ENCODE measurements at places on chromosomes 1 and 21.

DNA sequence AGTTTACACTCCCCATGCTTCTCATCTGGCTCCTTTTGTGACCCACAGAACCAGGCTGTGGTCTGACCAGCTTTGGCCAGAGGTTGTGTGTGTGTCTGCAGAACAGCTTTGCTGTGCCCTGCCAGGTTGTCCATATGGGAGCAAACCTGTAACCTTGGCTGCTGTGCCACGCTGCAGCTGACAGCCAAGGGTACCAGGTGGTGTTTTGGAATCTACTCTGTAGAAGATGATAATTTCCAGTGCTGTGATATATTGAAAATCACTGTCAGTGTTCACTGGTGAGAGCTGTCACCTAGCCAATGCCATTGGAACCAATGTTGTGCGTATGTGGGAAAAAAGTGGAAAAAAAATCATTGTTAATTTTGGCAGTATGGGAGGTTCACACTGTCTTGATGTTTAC is 18.2 kb downstream of the CENPF start:
- DNase-seq: no peak

- DNase-seq: no peak
Measured at GRCh38 chr1:79614762-79615161, 608.2 kb upstream of the ADGRL4 start.

- no peak for DNase-seq
Measured at GRCh38 chr1:67847466-67847865, 14.2 kb upstream of the GNG12 start.

DNA sequence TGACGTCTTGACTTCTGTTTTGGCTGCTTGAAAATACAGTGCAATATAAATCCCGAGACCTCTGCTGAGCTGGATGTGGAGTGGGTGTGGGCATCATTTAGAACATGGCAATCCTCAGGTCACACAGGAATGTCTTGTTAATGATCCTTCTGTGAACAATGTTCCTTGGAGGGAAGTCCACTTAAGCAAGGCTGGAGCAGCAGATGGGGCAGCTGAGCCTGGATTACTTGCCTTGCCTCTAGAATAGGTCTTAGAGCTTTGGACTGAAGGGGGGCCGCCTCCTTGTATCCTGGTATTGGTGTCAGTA is 926 bp upstream of the SCMH1 start:
- DNase-seq: no peak

DNA sequence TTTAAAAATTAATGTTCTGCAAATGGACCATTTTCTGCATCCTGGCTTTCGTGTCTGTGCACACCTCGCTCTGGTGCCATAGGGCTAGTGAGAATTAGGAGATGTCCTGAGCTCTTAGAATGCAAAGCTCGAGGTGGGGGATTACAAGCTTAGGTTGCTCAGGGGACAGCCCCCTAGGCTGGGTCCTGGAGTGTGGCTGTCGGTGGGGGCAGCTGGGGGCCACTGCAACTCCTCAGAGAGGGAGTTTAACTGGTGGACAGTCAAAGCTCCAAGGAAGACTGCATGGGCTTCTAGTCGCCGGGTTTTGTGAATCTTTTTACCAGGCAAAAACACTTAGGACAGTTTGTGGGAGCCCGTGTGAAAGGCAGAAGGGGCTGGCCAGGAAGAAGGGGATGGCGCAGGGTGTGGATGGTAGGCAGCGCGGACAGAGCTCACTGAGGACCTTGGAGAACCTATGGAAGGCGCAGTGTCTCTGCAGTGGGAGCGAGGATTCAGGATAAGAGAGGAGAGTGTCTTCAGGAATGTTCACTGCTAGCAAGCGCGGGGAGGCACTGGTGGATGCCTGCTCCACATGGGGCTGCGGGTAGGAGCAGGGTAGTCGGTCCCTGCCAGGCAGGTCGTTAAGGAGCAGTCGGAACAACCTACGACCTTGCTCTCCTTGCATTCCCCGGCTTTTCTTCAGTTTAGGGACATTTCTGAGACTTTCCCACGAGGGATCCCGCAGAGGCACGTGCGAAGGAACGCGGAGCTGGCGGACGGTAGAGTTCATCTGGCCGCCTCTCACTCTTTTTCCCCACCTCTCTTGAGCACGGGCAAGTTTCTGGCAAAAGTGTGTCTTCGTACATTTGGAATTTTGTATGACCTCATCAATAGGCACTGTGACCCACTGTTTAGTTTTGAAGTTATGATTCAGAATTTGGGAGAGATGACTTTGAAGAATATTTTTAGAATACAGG is 12.9 kb upstream of the KCNE1 start:
- no peak for DNase-seq

DNA sequence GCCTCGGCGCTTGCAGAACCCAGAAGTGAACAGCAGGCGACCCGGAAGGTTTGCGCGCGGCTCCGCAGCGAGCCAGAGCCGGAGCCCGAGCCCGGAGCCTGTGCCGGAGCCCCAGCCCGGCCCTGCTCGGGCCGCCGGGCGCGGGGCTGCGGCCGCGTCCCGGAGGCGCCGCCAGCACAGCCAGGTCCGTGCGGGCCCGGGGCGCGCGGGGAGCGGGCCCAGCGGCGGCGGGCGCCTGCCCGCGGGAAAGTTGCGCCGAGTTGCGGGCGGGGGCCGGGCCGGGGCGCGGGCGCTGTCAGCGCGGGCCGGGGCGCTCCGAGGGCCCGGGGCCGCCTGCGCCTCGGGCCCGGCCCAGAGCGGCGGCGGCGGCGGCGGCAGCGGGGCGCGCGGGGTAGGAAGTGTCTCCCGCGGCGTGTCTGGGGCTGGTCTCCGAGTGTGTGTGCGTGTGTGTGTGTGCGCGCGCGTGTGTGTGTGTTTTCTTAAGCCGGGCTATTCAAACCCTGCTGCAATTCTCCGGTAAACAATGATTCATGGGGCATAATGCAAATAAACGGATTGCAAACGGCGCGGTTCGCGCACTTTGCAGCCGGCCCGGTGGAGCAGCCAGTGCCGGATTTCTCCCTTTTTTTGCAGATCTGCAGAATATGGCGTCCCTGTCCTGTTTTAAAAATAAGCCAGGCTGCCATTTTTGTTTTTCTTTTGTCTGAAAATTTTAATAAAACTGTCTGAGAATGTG is at the start of gene ZNF362:
ZNF362 (plus strand) TSS at position 22 of the 736 bp plus-strand sequence. CDS start 14,083 bp downstream, outside the sequence.
- DNase-seq: peak; percentile 80

DNA sequence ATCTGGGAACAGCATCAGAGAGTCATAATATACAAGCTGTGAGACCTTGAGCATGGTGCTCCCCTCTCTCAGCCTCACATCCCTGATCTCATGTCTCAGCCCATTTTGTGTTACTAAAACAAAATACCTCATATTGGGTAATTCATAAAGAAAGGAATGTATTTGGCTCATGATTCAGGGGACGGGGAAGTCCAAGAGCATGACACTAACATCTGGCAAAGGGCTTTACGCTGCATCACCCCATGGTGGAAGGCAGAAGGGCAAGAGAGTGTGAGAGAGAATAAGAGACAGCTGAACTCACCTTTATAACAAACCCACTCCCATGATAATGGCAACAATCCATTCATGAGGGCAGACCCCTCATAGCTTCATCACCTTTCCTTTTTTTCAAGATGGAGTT is 36.5 kb downstream of the RNASEL start:
- DNase-seq: no peak

GRCh38 chr1:204343802-204344201 is 15.9 kb downstream of the PLEKHA6 start:
- no peak for DNase-seq

GRCh38 chr1:70084314-70084915 is 121.0 kb downstream of the LRRC40 start:
- DNase-seq: no peak

GRCh38 chr1:177043597-177043996 is 120.9 kb downstream of the ASTN1 start:
- no peak for DNase-seq

DNA sequence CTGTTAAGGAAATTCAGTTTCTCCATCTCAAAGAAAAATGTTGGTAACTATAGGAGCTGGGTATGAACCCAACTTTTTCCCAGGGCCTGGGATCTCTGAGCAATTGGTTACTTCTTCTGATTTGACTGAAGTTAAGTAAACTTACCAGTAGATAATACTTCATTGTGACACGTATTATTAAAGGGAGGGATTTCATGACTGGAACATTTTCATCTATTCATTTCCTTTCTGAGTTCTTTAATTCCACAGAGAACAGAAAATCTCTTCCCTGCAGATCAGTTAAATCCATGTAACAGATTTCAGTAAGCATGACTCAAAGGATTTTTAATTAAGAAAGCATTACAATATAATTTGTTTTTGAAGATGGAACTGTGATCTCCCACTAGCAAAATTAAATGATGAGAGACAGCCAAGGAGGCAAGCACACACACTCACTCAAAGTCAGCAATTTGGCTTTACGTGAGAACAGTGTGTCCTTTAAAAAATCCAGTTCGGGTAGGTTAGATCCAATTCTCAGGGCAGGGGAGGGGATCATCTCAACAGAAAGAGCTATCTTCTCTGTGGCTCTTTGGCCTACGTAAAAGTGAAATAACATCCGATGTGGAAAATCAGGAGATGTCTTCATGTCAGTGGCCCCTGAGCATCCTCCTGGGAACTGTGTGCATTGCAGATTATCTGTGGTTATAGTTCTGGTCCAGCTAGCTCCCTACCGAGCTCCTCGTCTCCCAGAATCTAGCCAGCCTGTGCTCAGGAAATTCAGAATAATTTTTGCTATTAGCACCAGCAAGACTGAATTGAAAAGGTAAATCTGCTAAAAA is 10.8 kb upstream of the MYOC start:
- no peak for DNase-seq

- no peak for DNase-seq
Measured at GRCh38 chr1:41428738-41429640, 55.5 kb downstream of the EDN2 start.

- peak; percentile 81 for DNase-seq
Measured at GRCh38 chr1:6423321-6423999, 1.1 kb upstream of the ESPN start.

DNA sequence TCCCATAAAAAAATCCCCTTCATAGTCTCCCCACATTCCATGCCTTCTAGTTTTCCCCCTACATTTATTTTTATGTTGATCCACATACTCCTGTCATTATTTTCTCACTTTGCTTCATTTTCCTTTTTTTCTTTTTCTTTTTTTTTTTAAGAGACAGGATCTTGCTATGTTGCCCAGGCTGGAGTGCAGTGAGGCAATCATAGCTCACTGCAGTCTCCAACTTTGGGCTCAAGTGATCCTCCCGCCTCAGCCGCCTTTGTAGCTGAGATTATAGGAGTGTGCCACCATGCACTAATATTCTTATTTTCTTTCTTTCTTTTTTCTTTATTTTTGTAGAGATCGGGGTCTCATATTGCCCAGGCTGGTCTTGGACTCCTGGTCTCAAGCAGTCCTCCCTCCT is 7.8 kb downstream of the RNF2 start:
- DNase-seq: no peak

GRCh38 chr1:58460469-58460868 is 86.1 kb downstream of the OMA1 start:
- peak; percentile 31 for DNase-seq

GRCh38 chr1:48817505-48818114 is 40.9 kb upstream of the BEND5 start:
- DNase-seq: peak; percentile 45

GRCh38 chr21:39483917-39484316 is 32.1 kb downstream of the SH3BGR start:
- no peak for DNase-seq

DNA sequence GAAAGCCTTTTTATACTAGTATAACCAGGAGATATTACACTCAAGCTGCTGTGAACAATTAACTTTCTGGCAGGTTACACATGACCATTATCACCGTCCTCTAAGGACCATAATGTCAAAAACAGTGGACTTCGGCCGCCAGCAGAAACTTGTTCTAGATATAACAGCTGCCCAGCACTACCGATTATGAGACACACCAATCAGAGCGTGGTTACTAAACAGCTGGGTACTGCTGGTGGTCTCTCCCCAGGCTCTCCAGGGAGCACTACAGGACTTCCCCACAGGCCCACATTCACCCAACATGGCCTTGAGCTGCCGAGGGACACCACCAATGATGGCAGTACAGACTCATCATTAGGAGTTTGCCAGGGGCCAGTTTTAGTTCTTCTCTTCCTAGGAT is 57.9 kb upstream of the CTBS start:
- no peak for DNase-seq

DNA sequence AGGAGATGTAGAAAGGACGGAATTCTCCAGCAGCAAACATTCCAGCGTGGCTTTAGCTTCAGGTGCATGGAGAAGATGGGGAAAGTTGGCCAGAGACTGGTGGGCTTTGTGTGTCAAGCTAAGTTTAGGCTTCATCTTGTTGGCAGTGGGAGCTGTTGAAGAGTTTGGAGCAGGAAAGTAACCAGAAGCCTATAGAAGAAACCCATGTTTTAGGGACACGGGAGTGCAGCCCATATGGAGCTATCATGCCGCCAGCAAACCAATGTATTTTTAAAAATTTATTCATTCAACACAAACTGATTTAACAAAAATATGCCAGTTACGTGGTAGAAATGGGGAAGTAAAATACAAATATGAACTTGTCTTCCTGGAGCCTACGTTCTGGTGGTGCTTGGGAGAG is 53.7 kb downstream of the ACTL8 start:
- no peak for DNase-seq

GRCh38 chr1:197915862-197916499 is 1.2 kb upstream of the LHX9 start:
- DNase-seq: peak; percentile 22

GRCh38 chr1:239831577-239832355 is 259.9 kb upstream of the FMN2 start:
- DNase-seq: no peak

DNA sequence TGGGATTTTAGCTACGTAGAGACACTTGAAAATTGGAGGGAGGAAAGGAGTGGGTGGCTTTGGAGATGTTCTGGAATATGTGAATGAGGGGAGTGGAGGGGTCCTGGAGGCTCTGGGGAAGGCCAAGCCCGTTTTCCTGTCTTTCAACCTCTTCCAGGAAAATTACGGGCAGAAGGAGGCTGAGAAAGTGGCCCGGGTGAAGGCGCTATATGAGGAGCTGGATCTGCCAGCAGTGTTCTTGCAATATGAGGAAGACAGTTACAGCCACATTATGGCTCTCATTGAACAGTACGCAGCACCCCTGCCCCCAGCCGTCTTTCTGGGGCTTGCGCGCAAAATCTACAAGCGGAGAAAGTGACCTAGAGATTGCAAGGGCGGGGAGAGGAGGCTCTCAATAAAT is 442 bp upstream of the RUSC1 start:
- no peak for DNase-seq

- DNase-seq: no peak
Measured at GRCh38 chr1:47521034-47521881, 83.4 kb downstream of the FOXD2 start.

Measured in activated CD4-positive, alpha-beta T cell treated with anti-CD3 and anti-CD28 coated beads for 48 hours (primary cell).